ENCODE measurements at places on chromosomes 1 and 21.

DNA sequence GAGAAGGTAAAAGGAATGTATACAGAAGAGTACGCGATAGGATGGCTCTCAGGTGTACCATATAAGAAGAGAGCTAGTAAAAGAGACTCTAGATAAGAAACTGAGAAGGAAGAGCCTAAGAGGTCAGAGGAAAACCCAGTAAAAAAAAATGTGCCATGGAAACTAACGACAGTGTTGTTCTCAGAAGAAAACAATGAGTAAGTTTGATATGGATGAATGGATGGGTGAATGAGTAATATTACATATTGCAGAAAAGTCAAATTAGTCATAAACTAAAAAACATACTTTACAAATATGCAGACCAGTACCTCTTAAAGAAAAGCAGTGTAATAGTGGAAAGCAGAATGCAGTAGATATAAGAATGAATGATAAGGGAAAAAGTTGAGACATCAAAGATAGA is 316.2 kb downstream of the HMCN1 start:
- DNase-seq = no peak

DNA sequence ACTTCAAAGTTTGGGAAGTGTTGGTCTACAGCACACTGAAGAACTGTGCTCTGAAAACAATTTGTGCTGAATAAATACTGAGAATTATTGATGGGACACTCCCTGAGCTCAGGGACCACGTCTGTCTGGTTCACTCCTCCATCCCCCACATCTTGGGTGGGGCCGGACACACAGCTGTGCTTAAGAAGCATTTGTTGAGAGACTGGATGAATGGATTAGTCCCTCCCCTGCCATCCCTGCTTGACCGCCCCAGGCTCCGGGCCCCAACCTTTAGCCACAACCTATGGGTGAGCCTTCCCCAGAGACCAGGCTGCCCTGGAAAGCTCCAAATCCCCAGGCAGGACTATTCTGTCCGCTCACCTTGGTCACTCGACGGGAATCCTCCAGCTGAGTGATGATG is 7.5 kb downstream of the TRIM63 start:
- no peak for DNase-seq

DNA sequence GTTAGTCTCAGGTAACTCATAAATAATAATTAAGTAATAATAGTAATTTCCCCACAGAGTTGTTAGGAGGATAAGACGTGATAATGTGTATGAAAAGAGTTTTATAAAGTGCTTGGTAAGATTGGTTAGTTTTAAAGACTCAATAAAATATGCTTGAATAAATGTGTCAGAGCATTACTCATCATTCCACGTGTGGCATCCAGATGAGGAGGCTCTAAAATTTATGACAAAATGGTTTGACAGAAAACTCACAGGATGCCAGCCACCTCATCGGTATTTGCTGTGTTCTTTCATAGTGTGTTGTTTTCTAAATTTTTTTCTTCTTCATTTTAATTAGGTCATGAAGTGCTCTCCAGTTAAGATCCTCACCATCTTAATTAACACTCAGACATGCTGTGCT is 19.1 kb upstream of the SPAG17 start:
- DNase-seq = no peak

DNA sequence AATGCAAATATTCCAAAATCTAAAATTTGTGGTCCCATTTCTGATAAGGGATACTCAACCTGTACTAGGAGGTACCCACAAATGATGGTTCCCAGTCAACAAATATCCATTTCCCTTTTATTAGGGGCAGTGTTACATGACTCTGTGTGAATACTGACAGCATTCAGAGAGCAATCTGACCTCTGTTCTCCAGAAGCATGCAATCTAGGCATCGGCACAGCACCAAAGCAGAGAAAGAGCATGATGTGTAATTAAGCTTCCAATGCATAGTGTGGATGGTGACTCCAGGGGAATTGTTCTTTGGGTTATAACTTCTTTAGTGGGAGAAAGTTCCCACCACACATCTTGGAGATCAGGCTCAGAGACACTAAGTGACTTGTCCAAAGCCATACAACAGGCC is 71.6 kb downstream of the ELAVL4 start:
- DNase-seq = no peak

DNA sequence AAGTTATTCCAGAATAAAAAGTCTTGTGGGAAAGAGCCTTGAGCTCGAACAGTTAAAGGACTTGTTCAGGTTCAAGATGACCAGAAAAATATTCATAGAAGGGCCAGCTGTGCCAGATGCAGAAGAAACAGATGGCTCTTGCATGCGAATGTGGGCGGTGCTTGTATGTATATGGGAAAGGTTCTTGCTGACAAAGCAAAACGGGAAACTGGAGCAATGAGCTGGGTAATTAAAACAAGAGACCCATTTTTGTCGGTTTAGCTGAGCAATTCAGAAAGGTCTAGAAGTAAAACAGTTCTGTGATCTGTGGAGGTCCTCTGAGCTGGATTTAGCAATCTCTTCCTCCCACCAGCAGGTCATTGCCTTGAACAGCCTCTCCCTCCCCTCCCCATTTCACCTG is 107.2 kb upstream of the MARK1 start:
- no peak for DNase-seq

GRCh38 chr1:23238565-23238964 is 21.3 kb upstream of the HTR1D start:
- no peak for DNase-seq

GRCh38 chr1:19735440-19736127 is 64.1 kb downstream of the TMCO4 start:
- DNase-seq = no peak
